Muscle of leg (tissue), 16 donors: ENCODE measurements at places on chromosomes 16 and 17.

GRCh38 chr17:66834919-66835454, at the start of gene CACNG5:
Gene CACNG5 (plus strand): TSS chr17:66835117. CDS start chr17:66877333, 42,216 bp downstream.
- no peaks in the 10 kb centered on the region for H3K36me3 ChIP-seq
- no peak within 1 kb of the TSS for H3K4me3 ChIP-seq
- peaks cover 7% of the 10 kb centered on the region for H3K4me1 ChIP-seq
- DNase-seq = no peak

DNA sequence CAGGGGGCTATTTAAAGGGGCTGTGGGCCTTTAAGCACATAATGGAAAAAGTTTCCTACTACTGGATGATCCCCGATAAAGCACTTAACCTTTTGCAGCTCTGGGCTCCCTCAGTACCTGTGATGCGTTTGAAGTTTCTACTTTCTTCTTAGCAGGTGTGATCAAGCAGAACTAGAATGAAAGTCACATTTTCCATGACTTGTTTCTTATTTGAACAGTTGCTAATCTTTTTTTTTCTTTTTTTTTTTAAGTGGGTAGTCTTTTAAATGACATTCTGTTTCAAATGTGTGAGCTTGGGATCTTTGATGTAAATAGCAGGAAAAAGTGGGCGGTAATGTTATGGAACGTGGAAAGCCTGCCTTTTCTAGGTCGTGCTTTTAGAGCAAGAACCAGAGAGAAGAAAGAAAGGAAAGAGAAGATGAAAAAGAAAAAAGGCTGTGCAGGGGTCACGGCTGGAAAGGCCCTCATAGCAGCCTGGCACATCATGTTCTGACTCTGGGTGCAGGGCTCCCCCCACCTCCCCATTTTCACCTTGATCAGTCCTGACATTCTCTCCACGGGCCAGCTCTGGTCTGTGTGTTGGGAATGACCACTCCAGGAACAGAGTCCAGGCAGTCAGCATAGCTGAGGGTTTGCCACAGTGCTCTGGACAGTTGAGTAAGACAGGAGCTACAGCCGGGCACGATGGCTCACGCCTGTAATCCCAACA, 150.6 kb downstream of the CLEC16A start:
- peaks cover 19% of the 10 kb centered on the region for H3K36me3 ChIP-seq
- peaks cover 31% of the 10 kb centered on the region for H3K4me1 ChIP-seq
- H3K27ac ChIP-seq = peak overlapping the region; percentile 62
- no peak overlapping the region for H3K4me3 ChIP-seq
- no peaks in the 10 kb centered on the region for H3K27me3 ChIP-seq
- no peak for DNase-seq

DNA sequence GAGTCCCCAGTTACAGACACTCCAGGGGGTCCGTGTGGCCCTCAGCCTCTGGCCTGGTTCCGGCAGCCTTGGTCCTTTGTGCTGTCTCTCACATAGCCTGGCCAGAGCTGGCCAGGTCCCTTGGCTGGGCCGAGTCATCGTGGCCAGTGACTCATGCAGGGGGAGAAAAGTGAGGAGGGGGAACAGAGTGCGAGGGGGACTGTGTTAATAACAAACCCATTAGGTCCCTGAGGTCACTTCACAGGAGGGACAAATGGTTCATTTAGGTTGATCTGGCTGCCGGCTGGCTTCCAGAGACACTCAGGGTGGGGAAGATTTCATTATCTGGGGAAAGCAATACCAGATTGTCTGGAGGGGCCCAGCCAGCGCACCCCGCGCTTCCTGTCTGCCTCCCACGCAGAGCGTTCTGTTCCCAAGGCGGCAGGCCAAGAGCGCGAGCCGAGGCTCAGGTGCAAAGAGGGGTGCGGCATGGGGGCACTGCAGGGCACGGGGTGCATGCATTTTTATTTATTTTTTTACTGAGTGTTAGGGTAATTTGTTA, 223.1 kb downstream of the SEC14L1 start:
- no peaks in the 10 kb centered on the region for H3K36me3 ChIP-seq
- peaks cover 45% of the 10 kb centered on the region for H3K4me1 ChIP-seq
- no peak for DNase-seq

DNA sequence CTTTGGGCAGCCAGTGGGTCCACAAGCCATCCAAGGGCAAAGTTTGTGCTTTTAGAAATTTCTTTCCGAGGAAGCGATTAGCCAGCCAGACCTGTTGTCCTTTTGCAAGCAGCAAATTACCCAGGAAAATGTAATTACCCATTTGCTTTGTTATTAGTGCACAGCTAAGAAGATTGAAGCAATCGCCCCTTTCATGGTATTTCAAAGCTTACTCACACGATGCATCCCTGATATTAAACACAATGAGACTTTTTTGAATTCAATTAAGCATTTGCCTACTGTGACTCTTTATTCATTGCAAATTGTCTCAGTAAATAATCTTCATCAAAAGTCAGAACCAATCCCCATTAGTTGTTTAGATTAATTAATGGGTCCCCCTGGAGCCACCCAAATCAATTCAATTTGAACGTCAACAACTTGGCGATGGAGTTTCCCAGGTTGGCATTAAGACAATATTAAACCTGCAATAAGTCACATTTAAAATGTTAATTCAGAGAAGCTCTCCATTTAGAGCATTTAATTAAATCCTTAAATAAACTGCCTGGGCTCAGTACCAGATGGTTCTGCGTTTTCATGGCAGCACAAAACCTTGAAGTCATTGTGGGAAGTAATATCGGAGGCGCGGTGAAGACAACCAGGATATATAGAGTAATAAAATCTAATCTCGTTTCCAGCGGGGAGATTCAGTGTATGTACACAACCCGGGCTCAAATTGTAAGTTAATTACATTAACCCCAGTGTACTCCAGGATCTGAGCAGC, 366.2 kb upstream of the TNRC6C start:
- no peaks in the 10 kb centered on the region for H3K36me3 ChIP-seq
- peaks cover 10% of the 10 kb centered on the region for H3K27me3 ChIP-seq
- no peak overlapping the region for H3K4me3 ChIP-seq

- no peak overlapping the region for H3K4me3 ChIP-seq
- H3K4me1 ChIP-seq = peaks cover 74% of the 10 kb centered on the region
- H3K27me3 ChIP-seq = no peaks in the 10 kb centered on the region
- DNase-seq = no peak
- peak overlapping the region; percentile 91 for H3K27ac ChIP-seq
These were observed 23.3 kb downstream of the ATP6V0D1 start for GRCh38 chr16:67457611-67458010.

- H3K27me3 ChIP-seq = peaks cover 4% of the 10 kb centered on the region
- no peak for DNase-seq
- no peak overlapping the region for H3K4me3 ChIP-seq
- no peaks in the 10 kb centered on the region for H3K36me3 ChIP-seq
- H3K27ac ChIP-seq = no peak overlapping the region
- H3K4me1 ChIP-seq = no peaks in the 10 kb centered on the region
These were observed 35.7 kb upstream of the DYNLL2 start for GRCh38 chr17:58047376-58048150.

DNA sequence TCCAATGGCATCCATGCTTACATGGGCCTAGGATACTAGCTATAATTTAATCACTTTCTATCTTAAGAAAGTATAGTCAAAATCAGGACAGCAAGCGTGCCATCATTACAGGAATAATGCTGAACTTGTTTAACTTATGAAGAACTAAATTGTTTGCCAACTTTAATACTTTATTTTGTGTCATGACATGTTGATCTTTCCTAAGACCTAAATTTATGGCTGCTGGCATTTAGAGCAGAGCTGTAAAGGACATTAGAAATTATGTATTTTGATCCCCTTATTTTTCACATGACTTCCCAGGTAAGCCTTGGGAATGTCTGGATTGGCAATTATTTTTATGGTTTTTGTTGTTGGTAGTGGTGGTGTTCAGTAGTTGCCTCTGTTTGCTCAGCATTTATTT, 920.3 kb upstream of the GOT2 start:
- H3K4me3 ChIP-seq = no peak overlapping the region
- DNase-seq = peak; percentile 16
- H3K27ac ChIP-seq = no peak overlapping the region
- H3K36me3 ChIP-seq = no peaks in the 10 kb centered on the region
- no peaks in the 10 kb centered on the region for H3K27me3 ChIP-seq
- H3K4me1 ChIP-seq = no peaks in the 10 kb centered on the region

GRCh38 chr17:50884439-50885311, 18.5 kb upstream of the TOB1 start:
- no peak overlapping the region for H3K27ac ChIP-seq
- DNase-seq = no peak
- no peaks in the 10 kb centered on the region for H3K36me3 ChIP-seq
- H3K4me3 ChIP-seq = no peak overlapping the region

GRCh38 chr17:9144502-9145249, 123.4 kb downstream of the NTN1 start:
- DNase-seq = no peak
- H3K27me3 ChIP-seq = no peaks in the 10 kb centered on the region
- H3K27ac ChIP-seq = no peak overlapping the region
- no peaks in the 10 kb centered on the region for H3K36me3 ChIP-seq
- no peak overlapping the region for H3K4me3 ChIP-seq

- DNase-seq = peak; percentile 70
- H3K36me3 ChIP-seq = no peaks in the 10 kb centered on the region
- H3K4me3 ChIP-seq = no peak overlapping the region
- H3K27me3 ChIP-seq = no peaks in the 10 kb centered on the region
- H3K27ac ChIP-seq = no peak overlapping the region
These were observed 15.2 kb downstream of the GALK1 start for GRCh38 chr17:75749545-75750389.
